Ovary (tissue), 10 donors: ENCODE measurements at places on chromosomes 12 and 14. TPM values are rescaled to one million over a fixed set of nuclear protein-coding genes. Genes with fewer than 3 reads are reported as not detected.

The TAS2R31 gene
- total RNA-seq = 4.5 TPM

DNA sequence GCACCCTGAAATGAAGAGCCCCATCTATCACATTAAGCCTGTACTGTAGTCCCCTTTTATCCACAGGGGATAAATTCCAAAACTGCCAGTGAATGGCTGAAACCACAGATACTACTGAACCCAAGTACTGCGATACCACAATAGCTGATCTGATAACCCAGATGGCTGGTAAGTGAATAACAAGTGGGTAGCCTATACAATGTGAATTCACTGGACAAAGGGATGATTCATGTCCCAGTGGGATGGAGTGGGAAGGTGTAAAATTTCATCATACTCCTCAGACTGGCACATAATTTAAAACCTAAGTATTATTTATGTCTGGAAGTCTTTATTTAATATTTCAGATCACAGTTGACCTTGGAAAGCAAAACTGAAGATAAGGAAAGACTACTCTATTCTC is 201.3 kb downstream of the GPHN start:
- no peak overlapping the region for H3K4me3 ChIP-seq
- no peak for DNase-seq
- no peaks in the 10 kb centered on the region for H3K4me1 ChIP-seq
- H3K36me3 ChIP-seq = no peaks in the 10 kb centered on the region
- H3K27me3 ChIP-seq = no peaks in the 10 kb centered on the region

- no peaks in the 10 kb centered on the region for H3K36me3 ChIP-seq
- no peak overlapping the region for H3K4me3 ChIP-seq
- H3K27me3 ChIP-seq = no peaks in the 10 kb centered on the region
- no peak for DNase-seq
- no peaks in the 10 kb centered on the region for H3K4me1 ChIP-seq
- no peak overlapping the region for H3K27ac ChIP-seq
Measured at GRCh38 chr14:77084985-77085384, 13.1 kb upstream of the CIPC start.

- DNase-seq = peak; percentile 50
- H3K27me3 ChIP-seq = no peaks in the 10 kb centered on the region
- H3K4me1 ChIP-seq = peaks cover 10% of the 10 kb centered on the region
- H3K27ac ChIP-seq = peak overlapping the region; percentile 96
- H3K4me3 ChIP-seq = peak overlapping the region; percentile 78
- H3K36me3 ChIP-seq = no peaks in the 10 kb centered on the region
Measured at GRCh38 chr12:95073698-95074520, 491 bp upstream of the NR2C1 start.

DNA sequence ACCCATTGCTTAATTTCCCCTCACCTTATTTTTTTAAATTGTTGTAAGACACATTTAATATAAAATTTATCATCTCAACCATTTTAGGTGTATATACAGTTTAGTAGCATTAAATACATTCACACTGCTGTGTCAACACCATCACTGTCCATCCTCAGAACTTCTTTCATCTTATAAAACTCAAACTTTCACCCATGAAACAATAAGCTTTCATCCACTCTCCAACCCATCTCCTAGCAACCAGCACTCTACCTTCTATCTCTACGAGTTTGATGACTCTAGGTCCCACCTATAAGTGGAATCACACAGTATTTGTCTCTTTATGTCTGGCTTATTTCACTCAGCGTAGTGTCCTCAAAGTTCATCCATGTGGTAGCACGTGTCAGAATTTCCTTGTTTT is 75.5 kb downstream of the TBX3 start:
- no peak for DNase-seq
- H3K36me3 ChIP-seq = no peaks in the 10 kb centered on the region
- no peak overlapping the region for H3K27ac ChIP-seq
- no peaks in the 10 kb centered on the region for H3K4me1 ChIP-seq
- no peaks in the 10 kb centered on the region for H3K27me3 ChIP-seq

The KRT71 gene
- not detected for total RNA-seq

The TBX5 gene
- not detected for total RNA-seq

The KRT72 gene
- not detected for total RNA-seq

DNA sequence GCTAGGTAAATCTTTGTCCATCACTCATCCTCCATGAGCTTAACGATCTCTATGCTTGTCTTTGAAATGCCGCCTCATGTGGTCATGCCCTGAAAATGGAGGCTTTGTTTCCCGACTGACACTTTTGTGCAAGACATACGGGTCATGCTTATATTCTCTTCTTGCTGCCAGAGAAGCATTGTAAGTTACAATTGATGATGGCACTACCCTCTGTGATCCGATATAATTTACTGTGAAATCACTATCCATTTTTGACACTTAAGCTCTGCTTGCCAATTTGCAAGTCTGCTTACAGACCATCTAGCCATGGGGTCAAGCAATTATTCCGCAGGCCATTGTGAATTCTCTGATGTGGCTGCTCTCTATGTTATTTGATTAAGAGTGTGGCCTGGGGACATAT is 650.0 kb downstream of the FLRT2 start:
- no peak overlapping the region for H3K4me3 ChIP-seq
- H3K4me1 ChIP-seq = no peaks in the 10 kb centered on the region
- H3K27ac ChIP-seq = no peak overlapping the region
- H3K36me3 ChIP-seq = no peaks in the 10 kb centered on the region

DNA sequence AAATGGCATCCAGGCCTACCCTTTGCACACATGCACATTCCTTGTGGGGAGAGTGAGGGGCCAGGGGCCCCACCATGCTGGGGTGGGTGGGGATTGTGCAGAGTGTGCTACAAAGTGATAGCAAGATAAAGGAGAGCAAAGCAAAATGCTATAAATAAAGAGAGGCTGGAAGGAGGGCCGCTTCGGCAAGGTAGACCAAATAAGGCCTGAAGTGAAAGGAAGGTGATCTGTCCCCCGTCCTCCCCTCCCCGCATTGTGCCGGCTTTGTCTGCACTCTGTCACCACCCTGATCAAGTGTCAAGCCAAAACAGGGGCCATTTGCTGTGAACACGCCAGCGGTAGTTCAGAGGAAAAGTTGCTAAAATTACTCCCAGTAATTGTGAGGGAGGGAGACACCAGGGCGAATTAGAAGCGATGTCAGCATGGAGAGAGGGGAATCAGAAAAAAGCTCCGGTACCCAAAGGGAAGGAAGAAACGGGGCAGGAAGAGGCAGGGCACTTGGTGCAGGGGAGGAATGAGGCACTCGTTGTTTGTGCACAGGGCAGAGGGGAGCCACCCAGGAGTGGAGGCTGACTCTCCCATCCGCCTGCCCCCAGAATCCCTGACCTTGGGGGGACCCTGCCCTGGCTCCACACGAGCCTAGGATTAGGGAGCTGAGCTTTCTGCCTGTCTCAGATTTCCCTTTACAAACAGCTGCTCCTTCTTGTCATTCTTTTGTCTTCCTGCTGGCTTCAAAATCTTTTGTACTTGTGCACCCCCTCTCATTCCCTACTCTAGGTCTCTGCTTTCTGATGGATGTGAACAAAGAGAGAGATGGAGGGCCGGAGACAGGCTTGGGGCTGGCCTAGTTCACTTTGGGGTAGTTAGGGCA is 2.9 kb upstream of the MYH7 start:
- H3K27ac ChIP-seq = no peak overlapping the region
- H3K27me3 ChIP-seq = no peaks in the 10 kb centered on the region
- no peaks in the 10 kb centered on the region for H3K36me3 ChIP-seq
- H3K4me3 ChIP-seq = no peak overlapping the region

DNA sequence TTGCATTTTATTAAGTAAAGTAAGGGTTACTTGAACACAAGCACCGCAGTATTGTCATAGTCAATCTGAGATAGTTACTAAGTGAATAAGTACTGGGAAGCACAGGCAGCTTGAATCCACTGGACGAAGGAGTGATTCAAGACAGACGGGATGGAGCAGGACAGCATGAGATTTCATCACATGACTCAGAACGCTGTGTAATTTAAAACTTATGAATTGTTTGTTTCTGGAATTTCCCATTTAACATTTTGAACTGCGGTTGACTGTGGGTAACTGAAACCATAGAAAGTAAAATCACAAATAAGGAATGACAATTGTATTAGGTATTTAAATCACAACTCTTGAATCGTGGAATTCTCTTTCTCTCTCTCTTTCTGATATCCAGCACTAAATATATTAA is 1630.4 kb upstream of the SEL1L start:
- H3K4me1 ChIP-seq = no peaks in the 10 kb centered on the region
- no peak for DNase-seq
- H3K36me3 ChIP-seq = no peaks in the 10 kb centered on the region
- no peaks in the 10 kb centered on the region for H3K27me3 ChIP-seq

DNA sequence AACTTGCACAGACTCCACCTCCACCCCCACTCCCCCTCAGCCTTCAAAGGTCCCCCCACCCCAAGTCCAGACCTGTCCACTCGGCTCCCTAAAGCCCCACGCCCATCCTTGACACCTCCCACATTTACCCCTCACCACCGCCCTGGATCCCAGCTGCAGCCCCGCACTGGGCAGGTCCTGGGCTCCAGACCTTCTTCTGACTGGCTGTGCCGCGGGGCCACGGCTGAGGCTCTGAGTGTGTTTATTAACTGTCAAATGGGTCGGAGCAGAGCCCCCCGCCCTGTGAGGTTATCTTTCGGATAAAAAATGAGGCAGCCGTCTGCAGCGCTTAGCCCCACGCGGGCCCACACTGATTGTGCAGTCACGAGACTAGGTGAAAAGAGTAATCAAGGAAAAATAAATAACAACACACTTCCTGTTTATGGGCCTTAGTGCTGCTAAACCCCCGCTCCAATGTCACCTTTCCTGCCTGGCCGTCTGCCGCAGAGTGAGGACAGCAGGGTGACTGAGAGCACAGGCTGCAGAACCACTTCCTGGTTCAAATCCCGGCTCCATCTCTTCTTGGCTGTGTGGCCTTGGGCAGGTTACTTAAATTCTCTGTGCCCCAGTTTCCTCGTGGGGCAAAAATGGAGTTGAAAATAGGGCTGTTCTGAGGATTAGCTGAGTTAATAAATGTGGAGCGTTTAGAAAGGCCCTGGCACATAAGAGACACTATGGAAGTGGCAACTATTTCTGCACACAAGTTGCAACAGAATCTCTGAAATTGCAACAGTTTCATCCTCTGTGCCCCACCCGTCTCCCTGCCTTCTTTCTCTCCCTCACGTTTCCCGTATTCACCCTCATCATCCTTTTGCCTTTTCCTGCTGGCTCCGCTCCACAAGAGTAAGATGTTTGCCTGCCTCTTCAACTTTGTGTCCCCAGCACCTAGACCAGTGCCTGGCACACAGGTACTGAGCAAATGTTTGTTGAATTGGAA is 9.4 kb downstream of the SETD1B start:
- H3K27ac ChIP-seq = no peak overlapping the region
- H3K27me3 ChIP-seq = no peaks in the 10 kb centered on the region
- no peaks in the 10 kb centered on the region for H3K4me1 ChIP-seq
- no peak overlapping the region for H3K4me3 ChIP-seq

DNA sequence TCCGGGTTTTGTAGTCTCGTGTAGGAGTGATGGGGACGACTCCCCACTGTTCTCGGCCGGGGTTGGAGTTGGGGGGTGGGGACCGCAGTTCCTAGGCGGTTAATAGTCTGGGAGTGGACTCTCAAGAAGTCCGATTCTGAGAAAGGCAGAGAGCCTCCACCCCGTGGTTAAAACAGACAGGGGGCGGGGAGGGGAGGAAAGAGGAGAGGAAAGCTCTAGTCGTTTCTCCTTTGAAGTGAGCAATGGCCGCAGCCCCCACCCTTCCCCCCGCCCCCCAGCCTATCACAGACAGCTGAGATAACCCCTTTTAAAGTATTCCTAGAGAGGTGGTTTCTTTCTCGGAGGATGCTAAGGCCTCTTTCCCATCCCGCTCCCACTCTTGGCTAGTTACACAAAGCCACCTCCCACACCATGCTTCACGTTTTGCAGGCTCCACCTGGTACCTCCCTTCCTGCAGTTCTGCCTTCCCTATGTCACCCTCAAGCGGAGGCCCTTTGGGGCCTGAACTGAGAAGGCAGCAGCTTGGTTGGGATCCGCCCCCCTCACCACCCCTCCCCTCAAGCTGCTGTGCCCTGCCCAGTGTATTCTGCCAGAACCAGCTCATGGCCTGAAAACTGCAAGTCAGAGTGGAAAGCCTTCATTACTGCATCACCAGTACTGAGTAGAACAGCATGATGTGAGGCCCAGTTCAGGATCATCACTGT is 853 bp downstream of the USP5 start:
- H3K27ac ChIP-seq = peak overlapping the region; percentile 42
- peak; percentile 64 for DNase-seq
- peak overlapping the region; percentile 48 for H3K4me3 ChIP-seq
- no peaks in the 10 kb centered on the region for H3K36me3 ChIP-seq

- no peaks in the 10 kb centered on the region for H3K36me3 ChIP-seq
- H3K4me1 ChIP-seq = no peaks in the 10 kb centered on the region
- no peak overlapping the region for H3K27ac ChIP-seq
- DNase-seq = no peak
- no peak overlapping the region for H3K4me3 ChIP-seq
- H3K27me3 ChIP-seq = no peaks in the 10 kb centered on the region
Measured at GRCh38 chr12:113114447-113115178, 20.9 kb downstream of the RASAL1 start.

The DNAJC22 gene
- 3.4 TPM for total RNA-seq

The C12orf76 gene
- total RNA-seq = 15.3 TPM

GRCh38 chr12:28107679-28108078 is 82.6 kb upstream of the CCDC91 start:
- DNase-seq = no peak
- H3K4me1 ChIP-seq = no peaks in the 10 kb centered on the region
- H3K4me3 ChIP-seq = no peak overlapping the region
- H3K27ac ChIP-seq = no peak overlapping the region
- no peaks in the 10 kb centered on the region for H3K36me3 ChIP-seq

DNA sequence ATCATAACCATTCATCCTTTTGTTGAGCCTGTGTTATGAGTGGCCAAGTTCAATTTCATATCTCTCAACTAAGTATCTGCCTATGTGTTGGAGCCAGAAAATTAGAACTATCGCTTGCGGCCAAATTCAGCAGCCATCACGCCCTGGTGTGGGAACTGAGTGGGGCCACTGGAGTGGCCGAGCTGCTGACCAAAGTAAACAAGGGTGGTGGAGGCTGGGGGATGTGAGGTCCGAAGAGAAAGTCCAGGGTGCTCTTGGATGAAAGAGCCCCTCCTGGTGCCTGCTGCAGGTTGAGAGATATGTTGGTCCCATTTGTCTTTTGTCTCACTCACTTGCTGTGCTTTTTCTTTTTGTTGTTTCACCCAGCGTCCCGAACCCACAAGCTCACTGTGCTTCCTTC is 14.9 kb downstream of the ADGRD1 start:
- H3K36me3 ChIP-seq = no peaks in the 10 kb centered on the region
- H3K27ac ChIP-seq = no peak overlapping the region
- H3K4me3 ChIP-seq = no peak overlapping the region
- DNase-seq = no peak
- peaks cover 1% of the 10 kb centered on the region for H3K4me1 ChIP-seq
- no peaks in the 10 kb centered on the region for H3K27me3 ChIP-seq

- no peaks in the 10 kb centered on the region for H3K4me1 ChIP-seq
- H3K27me3 ChIP-seq = no peaks in the 10 kb centered on the region
- no peak overlapping the region for H3K4me3 ChIP-seq
- H3K27ac ChIP-seq = no peak overlapping the region
- H3K36me3 ChIP-seq = no peaks in the 10 kb centered on the region
- no peak for DNase-seq
Measured at GRCh38 chr14:75842551-75842950, 139.2 kb downstream of the TGFB3 start.

GRCh38 chr12:6827437-6827911 is 733 bp upstream of the P3H3 start:
- H3K36me3 ChIP-seq = no peaks in the 10 kb centered on the region
- no peak overlapping the region for H3K27ac ChIP-seq
- peak; percentile 90 for DNase-seq
- H3K4me1 ChIP-seq = peaks cover 8% of the 10 kb centered on the region
- H3K27me3 ChIP-seq = no peaks in the 10 kb centered on the region

The ACOT4 gene
- 1.7 TPM for total RNA-seq

The VDR gene
- 1.1 TPM for total RNA-seq

The NOVA1 gene
- total RNA-seq = 7.3 TPM

GRCh38 chr12:51818566-51819300 is 29.8 kb downstream of the FIGNL2 start:
- H3K36me3 ChIP-seq = no peaks in the 10 kb centered on the region
- H3K27me3 ChIP-seq = no peaks in the 10 kb centered on the region
- DNase-seq = no peak
- H3K4me1 ChIP-seq = no peaks in the 10 kb centered on the region
- no peak overlapping the region for H3K27ac ChIP-seq
